Testis (tissue), 5 donors: ENCODE measurements at places on chromosomes 2 and 18. TPM values are rescaled to one million over a fixed set of nuclear protein-coding genes. Genes with fewer than 3 reads are reported as not detected.

MARCO gene
- 0.55 TPM for total RNA-seq

DNA sequence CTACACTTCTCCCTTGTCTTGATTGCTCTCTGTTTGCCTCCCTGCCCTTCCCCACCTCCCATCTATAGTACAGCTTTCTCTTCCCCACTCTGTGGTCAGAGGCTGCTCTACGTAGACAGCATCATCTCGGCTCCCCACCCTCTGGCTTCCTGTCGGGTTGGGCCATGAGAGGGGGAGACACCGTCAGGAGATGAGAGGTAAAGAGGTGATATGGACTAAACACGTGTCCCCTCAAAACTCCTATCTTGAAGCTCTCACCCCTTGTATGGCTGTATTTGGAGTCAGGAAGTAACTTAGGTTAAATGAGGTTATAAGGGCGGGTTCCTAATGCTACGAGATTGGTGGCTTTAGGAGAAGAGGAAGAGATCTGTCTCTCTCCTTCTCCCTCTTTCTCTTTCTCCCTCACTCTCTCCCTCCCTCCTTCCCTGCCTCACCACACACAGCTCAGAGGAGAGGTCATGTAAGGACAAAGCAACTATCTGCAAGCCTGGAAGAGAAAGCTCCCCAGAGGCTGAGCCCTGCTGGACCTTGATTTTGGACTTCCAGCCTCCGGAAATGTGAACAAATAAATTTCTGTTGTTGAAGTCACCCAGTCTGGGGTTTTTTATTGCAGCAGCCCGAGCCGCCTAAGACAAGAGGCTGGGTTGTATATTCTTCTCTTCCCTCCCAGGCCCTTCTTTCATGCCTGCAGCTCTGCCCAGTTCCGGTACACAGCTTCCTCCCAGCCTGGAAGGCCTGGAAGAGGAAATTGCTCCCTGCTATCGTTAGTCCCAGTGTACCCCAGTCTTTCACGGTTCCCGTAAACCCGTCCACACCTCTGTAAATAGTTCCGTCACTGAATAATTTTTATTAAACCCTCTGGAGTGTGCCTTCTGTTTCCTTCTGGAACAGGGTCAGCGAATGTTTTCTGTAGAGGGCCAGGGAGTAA is 138.0 kb downstream of the AKAIN1 start:
- no peak overlapping the region for H3K27ac ChIP-seq
- no peaks in the 10 kb centered on the region for H3K4me1 ChIP-seq
- no peaks in the 10 kb centered on the region for H3K36me3 ChIP-seq
- H3K4me3 ChIP-seq = peak overlapping the region; percentile 29

GRCh38 chr2:14778015-14778414 is 145.5 kb downstream of the LRATD1 start:
- no peaks in the 10 kb centered on the region for H3K4me1 ChIP-seq
- no peaks in the 10 kb centered on the region for H3K36me3 ChIP-seq
- DNase-seq = no peak

DNA sequence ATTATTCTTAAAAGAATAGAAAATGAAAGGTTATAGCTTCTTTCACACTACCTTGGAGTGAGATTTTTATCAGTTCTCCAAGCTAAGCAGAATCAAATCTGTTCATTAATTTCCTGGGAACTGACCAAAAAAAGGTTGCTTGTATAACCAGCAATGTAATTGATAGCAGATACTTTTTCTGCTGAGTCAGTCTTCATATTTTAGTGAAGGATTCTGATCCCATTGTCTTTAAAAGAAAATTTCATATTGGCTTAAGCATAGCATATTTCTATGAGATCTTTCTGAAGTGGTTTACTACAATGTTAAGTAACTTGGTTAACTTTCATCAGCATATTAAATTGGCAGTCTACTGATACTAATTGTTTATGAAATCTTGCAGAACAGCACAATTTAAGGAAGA is 338.0 kb downstream of the TMX3 start:
- no peaks in the 10 kb centered on the region for H3K4me1 ChIP-seq
- H3K4me3 ChIP-seq = no peak overlapping the region
- no peak for DNase-seq
- no peaks in the 10 kb centered on the region for H3K36me3 ChIP-seq
- H3K27me3 ChIP-seq = no peaks in the 10 kb centered on the region
- H3K27ac ChIP-seq = no peak overlapping the region

DNA sequence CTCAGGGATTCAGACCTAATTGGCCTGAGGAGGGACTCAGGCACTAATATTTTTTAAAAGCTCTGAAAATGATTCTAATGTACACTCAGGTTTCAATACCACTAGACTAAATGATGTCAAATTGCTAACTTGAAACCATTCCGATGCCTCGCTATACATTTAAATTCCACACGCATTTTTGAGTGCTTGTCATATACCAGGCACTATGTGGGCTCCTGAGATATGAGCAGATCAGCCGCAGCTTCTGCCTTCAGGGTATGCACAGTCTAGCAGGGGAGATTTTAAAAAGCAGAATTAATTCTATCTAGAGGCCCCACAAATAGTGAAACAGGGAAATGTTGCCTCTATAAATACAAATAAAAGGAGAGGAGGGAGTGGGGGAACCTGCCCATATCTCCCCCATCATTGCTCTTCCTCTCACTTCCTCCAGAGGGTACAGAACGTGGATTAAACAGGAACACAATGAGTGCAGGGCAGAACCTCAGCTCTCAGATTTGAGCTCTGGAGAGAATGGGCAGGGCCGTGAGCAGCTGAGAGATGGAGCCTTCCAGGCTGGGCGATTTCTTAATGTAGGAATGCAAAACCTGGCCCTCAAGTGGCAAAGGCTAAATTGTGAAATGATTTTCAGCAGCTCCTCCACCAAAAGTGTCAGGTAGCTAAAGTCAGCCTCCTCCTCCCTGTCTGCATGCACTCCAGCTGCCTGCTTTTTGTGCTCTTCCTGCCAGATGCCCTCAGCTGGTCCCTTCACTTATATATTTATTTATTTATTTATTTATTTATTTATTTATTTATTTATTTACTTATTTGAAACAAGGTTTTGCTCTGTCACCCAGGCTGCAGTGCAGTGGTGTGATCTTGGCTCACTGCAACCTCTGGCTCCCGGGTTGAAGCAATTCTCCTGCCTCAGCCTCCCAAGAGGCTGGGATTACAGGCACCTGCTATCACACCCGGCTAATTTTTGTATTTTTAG is 24.6 kb upstream of the LBH start:
- no peak overlapping the region for H3K27ac ChIP-seq
- H3K4me3 ChIP-seq = no peak overlapping the region
- no peak for DNase-seq
- H3K4me1 ChIP-seq = peaks cover 4% of the 10 kb centered on the region

- H3K27ac ChIP-seq = no peak overlapping the region
- H3K36me3 ChIP-seq = no peaks in the 10 kb centered on the region
- no peaks in the 10 kb centered on the region for H3K4me1 ChIP-seq
- H3K4me3 ChIP-seq = no peak overlapping the region
These were observed 629.7 kb upstream of the SETBP1 start for GRCh38 chr18:44051026-44051425.

GRCh38 chr2:203799908-203800307 is 67.7 kb upstream of the CTLA4 start:
- H3K4me3 ChIP-seq = no peak overlapping the region
- H3K27me3 ChIP-seq = no peaks in the 10 kb centered on the region
- no peaks in the 10 kb centered on the region for H3K36me3 ChIP-seq
- DNase-seq = no peak

CAPN14 gene
- total RNA-seq = 1.1 TPM

DNA sequence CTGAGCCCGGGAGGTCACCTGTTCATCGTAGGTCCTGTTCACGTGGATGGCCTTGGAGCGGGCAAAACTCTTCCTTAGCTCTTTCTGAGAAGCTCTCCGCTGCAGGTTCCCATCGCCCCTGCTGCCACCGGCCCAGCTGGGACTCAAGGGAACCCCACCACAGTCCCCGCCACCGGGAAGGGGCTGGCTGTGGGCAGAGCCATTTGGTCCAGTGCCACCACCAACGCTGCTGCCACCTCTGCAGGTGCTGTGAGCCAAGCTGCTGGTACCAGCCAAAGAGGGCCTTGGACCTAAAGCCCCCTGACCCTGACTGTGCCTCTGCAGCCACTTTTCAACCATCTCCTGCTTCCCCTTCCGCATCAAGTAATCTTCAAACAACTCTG is 586 bp downstream of the PDE11A start:
- no peak for DNase-seq
- H3K27me3 ChIP-seq = no peaks in the 10 kb centered on the region
- no peaks in the 10 kb centered on the region for H3K4me1 ChIP-seq
- H3K27ac ChIP-seq = no peak overlapping the region

GRCh38 chr2:164899121-164899520 is 56.2 kb downstream of the SLC38A11 start:
- no peak for DNase-seq
- no peaks in the 10 kb centered on the region for H3K4me1 ChIP-seq
- H3K27me3 ChIP-seq = no peaks in the 10 kb centered on the region
- no peak overlapping the region for H3K27ac ChIP-seq
- no peak overlapping the region for H3K4me3 ChIP-seq
- H3K36me3 ChIP-seq = no peaks in the 10 kb centered on the region

DNA sequence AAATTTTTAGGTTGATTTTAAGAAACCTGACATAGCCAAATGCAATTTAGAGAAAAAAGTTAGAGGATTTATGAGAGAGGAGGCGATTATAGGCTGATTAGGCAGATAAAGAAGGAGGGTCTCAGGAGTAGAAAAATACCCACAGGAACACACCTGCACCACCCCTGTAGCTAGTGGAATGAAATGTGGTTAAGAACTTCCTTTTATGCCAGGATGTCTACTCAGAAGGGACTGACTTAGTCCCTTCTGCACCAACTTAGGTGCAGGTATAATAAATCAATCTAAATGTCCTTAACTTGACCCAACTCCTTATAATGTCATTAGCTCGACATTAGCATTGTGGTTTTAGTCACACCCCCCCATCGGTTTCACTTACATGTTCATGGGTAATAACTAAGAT is 1274.5 kb upstream of the TMEFF2 start:
- H3K36me3 ChIP-seq = no peaks in the 10 kb centered on the region
- DNase-seq = no peak
- H3K4me1 ChIP-seq = no peaks in the 10 kb centered on the region
- H3K4me3 ChIP-seq = no peak overlapping the region
- no peak overlapping the region for H3K27ac ChIP-seq

GRCh38 chr2:152161598-152161997 is 14.0 kb downstream of the STAM2 start:
- no peaks in the 10 kb centered on the region for H3K36me3 ChIP-seq
- no peak overlapping the region for H3K27ac ChIP-seq
- H3K27me3 ChIP-seq = no peaks in the 10 kb centered on the region
- DNase-seq = no peak

- no peaks in the 10 kb centered on the region for H3K4me1 ChIP-seq
- H3K4me3 ChIP-seq = no peak overlapping the region
- H3K27ac ChIP-seq = no peak overlapping the region
- DNase-seq = peak; percentile 31
- no peaks in the 10 kb centered on the region for H3K36me3 ChIP-seq
These were observed 39.8 kb upstream of the AAK1 start for GRCh38 chr2:69683170-69683971.

DNA sequence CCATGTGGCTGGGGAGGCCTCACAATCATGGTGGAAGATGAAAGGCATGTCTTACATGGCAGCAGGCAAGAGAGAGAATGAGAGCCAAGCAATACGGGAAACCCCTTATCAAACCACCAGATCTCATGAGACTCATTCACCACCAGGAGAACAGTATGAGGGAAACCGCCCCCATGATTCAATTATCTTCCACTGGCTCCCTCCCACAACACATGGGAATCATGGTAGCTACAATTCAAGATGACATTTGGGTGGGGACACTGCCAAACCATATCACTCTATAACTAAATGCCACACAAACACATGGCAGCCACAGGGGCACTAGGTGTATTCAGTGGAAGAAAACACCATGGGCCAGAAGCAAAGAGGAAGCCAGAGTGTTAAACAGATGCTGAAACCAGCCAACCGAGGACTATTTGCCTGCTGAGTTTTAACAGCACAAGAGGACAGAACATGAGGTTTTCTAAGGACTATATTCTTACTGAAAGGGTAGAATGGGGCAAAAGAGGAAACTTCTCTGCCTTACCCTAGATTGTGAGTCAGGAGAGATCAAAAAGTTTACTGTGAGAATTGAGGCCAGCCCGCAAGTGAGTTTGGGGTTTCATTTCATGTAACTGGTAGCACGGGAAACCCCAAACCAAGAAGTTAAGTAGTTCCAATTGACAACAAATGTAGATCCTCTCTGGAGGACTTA is 49.2 kb downstream of the SIGLEC15 start:
- no peaks in the 10 kb centered on the region for H3K36me3 ChIP-seq
- H3K4me1 ChIP-seq = no peaks in the 10 kb centered on the region
- H3K27ac ChIP-seq = no peak overlapping the region
- no peaks in the 10 kb centered on the region for H3K27me3 ChIP-seq

DNA sequence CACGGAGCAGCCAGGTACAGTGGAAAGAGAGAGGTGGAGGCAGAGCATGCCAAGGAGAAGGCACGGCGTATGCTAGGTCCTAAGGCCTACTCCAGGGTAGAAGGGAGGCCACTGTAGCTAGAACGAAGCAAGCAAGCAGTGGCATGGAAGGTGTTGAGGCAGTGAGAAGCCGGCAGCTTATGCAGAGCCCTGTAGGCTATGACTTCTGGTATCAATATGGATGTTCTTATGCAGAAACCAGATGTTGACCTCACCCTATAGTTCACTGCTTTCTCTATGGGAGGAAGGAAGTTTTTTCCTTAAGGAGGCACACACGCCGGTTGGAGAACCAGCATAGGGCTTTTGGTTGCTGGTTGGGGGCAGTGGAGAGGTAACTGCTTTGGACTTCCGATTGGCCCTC is 6.1 kb downstream of the MGAT5 start:
- DNase-seq = no peak
- peak overlapping the region; percentile 38 for H3K27ac ChIP-seq
- H3K36me3 ChIP-seq = no peaks in the 10 kb centered on the region
- peaks cover 27% of the 10 kb centered on the region for H3K4me1 ChIP-seq
- H3K27me3 ChIP-seq = no peaks in the 10 kb centered on the region
- H3K4me3 ChIP-seq = no peak overlapping the region

DNA sequence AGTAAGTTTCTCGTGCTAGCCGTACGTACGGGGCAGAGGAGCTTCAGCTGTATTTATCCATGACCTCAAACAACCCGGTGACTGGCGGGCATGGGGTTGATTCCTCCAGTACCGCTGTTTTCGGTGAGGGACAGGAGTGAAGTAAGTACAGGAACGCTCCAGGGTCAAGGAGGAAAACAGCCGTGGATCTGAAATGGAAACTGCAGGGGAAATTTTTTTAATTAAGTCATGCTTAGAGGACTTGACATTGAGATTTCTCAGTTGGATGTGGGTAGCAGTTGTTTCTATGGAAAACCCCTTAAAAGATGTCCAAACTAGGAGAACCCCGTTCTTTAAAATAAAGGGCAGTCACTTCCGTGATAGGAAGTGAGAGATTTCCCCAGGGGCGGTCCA is 1.2 kb downstream of the RAB12 start:
- H3K27me3 ChIP-seq = no peaks in the 10 kb centered on the region
- peak; percentile 37 for DNase-seq
- no peaks in the 10 kb centered on the region for H3K36me3 ChIP-seq
- peaks cover 35% of the 10 kb centered on the region for H3K4me1 ChIP-seq
